Substantia nigra (tissue), 51 donors: ENCODE measurements at places on chromosomes 2 and 18.

GRCh38 chr18:34837769-34838272, 127.7 kb downstream of the DTNA start:
- no peak for DNase-seq

- no peak for DNase-seq
Measured at GRCh38 chr2:120938045-120938771, 202.5 kb downstream of the GLI2 start.

DNA sequence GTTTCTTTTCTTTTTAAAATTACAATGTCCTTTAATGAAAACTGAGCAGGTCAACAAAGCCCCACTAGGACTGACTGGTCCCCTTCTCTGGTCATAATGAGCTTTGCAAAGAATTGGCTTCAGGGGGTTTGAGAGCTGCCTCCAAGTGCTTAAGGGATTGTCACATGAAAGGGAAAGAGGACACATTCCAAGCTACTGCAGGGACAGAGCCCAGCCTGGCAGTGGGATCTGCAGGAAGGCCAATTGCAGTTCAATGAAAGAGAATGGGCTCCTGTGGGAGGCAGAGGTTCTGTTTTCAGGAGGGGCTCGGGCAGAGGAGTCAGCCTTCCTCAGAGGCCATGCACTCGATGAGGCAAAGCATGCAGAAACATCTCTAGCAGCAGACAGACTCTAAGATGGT, 84.1 kb upstream of the ACKR3 start:
- no peak for DNase-seq

DNA sequence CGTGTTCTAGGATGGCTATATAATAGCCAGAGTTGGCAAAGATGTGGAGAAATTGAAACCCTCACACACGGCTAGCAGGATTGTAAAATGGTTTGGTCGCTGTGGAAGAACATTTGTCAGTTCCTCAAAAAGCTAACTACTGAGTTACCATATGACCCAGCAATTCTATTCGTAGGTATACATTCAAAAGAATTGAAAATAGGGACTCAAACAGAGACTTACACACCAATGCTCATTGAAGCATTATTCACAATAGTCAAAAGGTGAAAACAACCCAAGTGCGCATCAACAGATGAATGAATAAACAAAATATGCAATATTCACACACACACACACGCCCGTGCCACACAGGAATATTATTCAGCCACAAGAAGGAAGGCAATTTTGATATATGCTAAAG, 98.7 kb downstream of the PLA2R1 start:
- no peak for DNase-seq

- DNase-seq, result no peak
Measured at GRCh38 chr18:37986665-37987064, 421.1 kb upstream of the CELF4 start.

DNA sequence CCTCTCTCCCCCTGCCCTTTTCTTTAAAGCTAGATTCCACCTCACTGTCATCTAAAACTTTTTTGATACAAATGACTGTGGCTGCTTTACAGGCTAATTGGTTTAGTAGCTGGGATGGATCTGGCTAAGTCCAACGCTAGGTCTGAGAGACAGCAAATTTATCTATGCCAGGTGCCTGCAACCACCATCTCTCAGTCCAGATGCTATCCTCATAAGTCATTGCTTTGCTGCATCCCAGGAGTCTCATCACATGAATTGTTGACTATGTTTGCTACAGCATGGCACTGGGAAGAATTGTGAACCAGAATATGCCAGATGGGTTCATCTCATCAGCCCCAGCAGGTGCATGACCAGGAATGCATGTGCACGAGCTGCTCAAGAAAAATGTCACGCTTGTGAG, 100.0 kb upstream of the PID1 start:
- DNase-seq, result no peak
